IMR-90 (cell line): ENCODE measurements at places on chromosomes 12 and 14. TPM values are rescaled to one million over a fixed set of nuclear protein-coding genes. Genes with fewer than 3 reads are reported as not detected.
A peak's percentile ranks its signal among the peaks of the same experiment; 100 is the strongest.

- no peak overlapping the region; the same call in 1 of the 2 replicates for H3K27ac ChIP-seq
- H3K4me1 ChIP-seq: peaks cover 16% of the 10 kb centered on the region
- peak; percentile 73 for DNase-seq
- no peaks in the 10 kb centered on the region for H3K36me3 ChIP-seq
- H3K4me3 ChIP-seq: no peak overlapping the region
- H3K27me3 ChIP-seq: no peaks in the 10 kb centered on the region
Observed at GRCh38 chr14:105023791-105024480, 3.1 kb upstream of the CDCA4 start.

GRCh38 chr12:92028441-92028709 lies 117.3 kb downstream of the BTG1 start:
- H3K27ac ChIP-seq: no peak overlapping the region
- no peaks in the 10 kb centered on the region for H3K27me3 ChIP-seq
- no peak for DNase-seq
- no peaks in the 10 kb centered on the region; the same call in 1 of the 2 replicates for H3K4me1 ChIP-seq
- H3K4me3 ChIP-seq: no peak overlapping the region
- H3K36me3 ChIP-seq: no peaks in the 10 kb centered on the region

GPR84 gene
- not detected in 2 replicates for total RNA-seq

- H3K4me3 ChIP-seq: no peak overlapping the region
- H3K27ac ChIP-seq: no peak overlapping the region
- no peaks in the 10 kb centered on the region for H3K36me3 ChIP-seq
- DNase-seq: peak; percentile 37
- peaks cover 19% of the 10 kb centered on the region for H3K4me1 ChIP-seq
Observed at GRCh38 chr12:13179211-13180074, 17.1 kb upstream of the EMP1 start.

DNA sequence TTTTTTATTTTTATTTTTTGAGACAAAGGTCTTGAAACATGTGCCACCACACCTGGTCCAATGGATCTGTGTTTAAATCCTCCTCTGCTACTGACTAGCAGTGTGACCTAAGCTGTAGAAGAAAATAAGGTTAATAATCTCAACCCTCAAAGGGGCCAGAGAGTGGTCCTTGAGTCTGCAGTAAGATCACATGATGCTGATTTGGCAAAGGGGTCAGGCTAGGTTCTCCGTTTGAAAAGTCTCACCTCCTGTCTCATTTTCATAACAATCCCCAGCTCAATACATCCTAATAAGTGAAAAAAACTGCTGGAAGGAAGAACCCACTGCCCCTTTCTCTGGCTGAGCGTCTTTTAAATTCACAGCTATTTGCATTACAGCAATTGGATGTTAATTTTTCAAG lies 8.0 kb upstream of the TEP1 start:
- no peaks in the 10 kb centered on the region for H3K4me1 ChIP-seq
- H3K36me3 ChIP-seq: no peaks in the 10 kb centered on the region
- H3K27ac ChIP-seq: no peak overlapping the region
- no peak overlapping the region for H3K4me3 ChIP-seq

DNA sequence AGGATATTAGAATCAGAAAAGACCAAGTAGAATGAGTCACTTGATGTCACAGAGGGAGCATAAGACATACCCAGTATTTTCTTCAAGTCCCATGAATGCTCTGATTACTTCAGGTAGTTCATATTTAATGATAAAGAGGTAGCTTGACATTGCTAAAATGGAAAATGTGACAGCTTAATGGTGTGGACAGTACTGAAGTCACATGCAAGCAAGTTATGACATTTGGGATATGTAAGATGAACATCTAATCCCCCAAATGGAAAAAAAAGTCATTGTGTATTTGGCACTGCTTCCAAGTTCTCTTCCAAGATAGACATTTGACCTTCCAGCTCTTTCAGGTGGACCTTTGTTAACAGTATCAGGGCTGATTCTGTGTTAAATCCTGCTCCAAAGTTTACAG lies 45.9 kb downstream of the SLC38A4 start:
- H3K27ac ChIP-seq: no peak overlapping the region
- peaks cover 5% of the 10 kb centered on the region for H3K4me1 ChIP-seq
- no peak for DNase-seq

BBOF1 gene
- total RNA-seq: 1.6 and 1.7 TPM in 2 replicates

GRCh38 chr14:68466491-68466977 lies 326.3 kb downstream of the ZFP36L1 start:
- H3K4me1 ChIP-seq: peaks cover 8% of the 10 kb centered on the region
- H3K36me3 ChIP-seq: no peaks in the 10 kb centered on the region
- H3K4me3 ChIP-seq: no peak overlapping the region
- DNase-seq: peak; percentile 92
- no peaks in the 10 kb centered on the region for H3K27me3 ChIP-seq
- peak overlapping the region; percentile 76 for H3K27ac ChIP-seq

DNA sequence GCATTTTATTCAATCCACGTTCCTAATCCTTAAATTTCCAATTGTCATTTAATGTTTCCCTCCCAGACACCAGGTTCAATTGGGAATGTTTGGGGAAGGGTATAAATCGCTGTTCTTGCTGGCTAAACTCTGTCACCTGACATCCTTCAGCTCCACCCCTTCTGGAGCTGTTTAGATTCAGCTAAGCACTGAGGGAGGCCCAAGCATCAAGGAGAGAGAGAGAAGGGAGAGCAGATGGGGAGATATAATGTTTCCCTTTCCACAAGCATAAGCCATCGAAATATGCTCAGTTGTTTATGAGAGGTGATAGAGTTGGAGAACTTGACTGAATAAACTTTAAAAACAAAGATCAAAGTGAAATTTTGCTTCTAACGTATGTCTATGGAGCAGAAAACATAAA lies 1.8 kb downstream of the ABCC9 start:
- H3K4me1 ChIP-seq: 0 out of 2 replicates have a peak, but pooled peaks cover 1% of the 10 kb centered on the region
- no peak overlapping the region for H3K4me3 ChIP-seq
- peaks cover 15% of the 10 kb centered on the region for H3K27me3 ChIP-seq
- no peak for DNase-seq
- H3K36me3 ChIP-seq: no peaks in the 10 kb centered on the region

DNA sequence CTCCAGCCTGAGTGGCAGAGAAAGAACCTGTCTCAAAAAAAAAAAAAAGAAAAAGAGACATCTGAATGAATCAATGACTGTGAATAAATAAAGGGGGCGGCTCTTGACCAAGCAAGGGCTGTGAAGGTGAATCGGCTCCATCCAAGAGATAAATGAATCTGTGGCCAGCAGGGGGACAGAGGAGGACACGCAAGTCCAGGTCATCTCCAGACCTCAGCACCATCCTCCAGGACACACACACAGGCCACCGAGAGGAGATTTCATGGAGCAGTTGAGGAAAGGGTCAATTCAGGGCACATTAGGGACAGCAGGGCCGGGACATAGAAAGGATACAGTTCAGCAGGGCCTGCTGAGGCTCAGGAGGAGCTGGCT lies 21.6 kb downstream of the TRPV4 start:
- H3K27ac ChIP-seq: no peak overlapping the region
- no peaks in the 10 kb centered on the region for H3K27me3 ChIP-seq
- no peak for DNase-seq
- no peak overlapping the region for H3K4me3 ChIP-seq

KMT2D gene
- total RNA-seq: 6.6 and 10.0 TPM in 2 replicates

GPRC5D gene
- total RNA-seq: not detected in 2 replicates

DNA sequence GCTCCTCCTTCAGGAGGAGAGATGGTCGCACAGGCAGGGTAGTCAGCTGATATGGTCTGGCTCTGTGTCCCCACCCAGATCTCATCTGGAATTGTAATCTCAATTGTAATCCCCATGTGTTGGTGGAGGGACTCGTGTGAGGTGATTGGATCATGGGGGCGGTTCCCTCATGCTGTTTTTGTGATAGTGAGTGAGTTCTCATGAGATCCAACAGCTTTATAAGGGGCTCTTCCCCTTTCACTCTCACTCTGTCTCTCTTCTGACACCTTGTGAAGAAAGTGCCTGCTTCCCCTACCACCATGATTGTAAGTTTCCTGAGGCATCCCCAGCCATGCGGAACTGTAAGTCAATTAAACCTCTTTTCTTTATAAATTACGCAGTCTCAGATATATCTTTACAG lies 218.9 kb upstream of the TMTC1 start:
- no peak overlapping the region for H3K27ac ChIP-seq
- peaks cover 5% of the 10 kb centered on the region for H3K27me3 ChIP-seq
- no peaks in the 10 kb centered on the region for H3K4me1 ChIP-seq
- no peak overlapping the region for H3K4me3 ChIP-seq
